CD14-positive monocyte (primary cell): ENCODE measurements at places on chromosomes 4 and X.

GRCh38 chr4:6893449-6894085, 16.1 kb upstream of the TBC1D14 start:
- DNase-seq: peak; percentile 80

- DNase-seq: no peak
Measured at GRCh38 chr4:91058345-91058744, 931.2 kb downstream of the CCSER1 start.

- DNase-seq: no peak
Measured at GRCh38 chr4:95898226-95898625, 58.3 kb downstream of the PDHA2 start.

DNA sequence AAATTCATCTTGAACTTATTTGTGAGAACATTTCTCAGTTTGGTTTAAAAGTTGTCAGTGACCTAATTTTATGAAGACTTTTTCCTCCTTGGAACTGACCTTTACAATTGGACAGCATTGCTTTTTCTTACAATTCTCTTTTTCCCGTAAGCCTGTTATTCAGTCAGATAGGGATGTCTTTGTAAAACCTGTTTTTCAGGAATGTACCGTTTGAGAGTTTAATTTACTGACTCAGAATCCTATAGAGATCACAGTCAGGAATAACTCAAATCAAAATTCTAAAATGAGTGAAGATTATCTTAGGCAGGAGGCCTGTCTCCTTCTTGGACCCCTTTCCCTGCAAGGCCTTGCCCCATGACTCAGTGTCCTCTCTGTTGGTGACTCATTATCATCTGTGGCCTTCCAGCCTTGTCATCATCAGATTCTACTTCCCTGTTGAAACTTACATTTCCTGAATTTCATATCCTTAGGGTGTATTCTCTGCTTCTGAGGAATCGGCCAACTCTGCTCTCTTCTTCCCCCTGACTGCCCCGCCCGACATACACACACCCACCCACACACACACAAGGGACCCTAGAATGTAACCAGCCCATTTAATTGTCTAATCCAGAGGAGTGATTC, 99.8 kb downstream of the ARHGAP10 start:
- peak; percentile 93 for DNase-seq

GRCh38 chr4:139208404-139208945, 31.5 kb upstream of the ELF2 start:
- peak; percentile 98 for DNase-seq

DNA sequence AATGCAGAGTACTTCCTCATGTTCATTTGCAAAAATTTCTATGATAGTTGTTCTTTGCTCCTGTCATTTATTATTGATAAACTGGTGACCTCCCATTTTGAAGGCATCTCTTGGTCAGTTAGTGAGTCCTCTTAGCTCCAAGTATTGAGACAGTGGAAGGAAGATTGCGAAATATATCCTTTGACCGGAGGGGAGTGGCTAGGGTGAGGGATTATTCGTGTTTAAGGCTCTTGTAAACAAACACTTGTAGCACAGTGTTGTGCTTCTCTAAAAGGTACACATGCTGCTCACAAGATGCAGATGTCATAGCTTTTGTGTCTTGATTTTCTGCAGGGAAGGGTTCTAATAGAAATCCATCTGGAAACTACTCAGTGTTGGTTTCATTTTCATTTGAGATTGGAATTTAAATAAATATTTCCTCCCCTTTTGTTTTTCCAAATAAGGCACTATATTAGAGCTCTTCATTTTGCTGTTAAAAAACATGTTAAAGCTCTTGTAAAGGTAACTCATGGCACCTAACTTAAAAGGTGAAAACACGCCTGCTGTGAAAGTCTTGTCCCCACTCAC, 21.8 kb downstream of the TXLNG start:
- DNase-seq: peak; percentile 36

DNA sequence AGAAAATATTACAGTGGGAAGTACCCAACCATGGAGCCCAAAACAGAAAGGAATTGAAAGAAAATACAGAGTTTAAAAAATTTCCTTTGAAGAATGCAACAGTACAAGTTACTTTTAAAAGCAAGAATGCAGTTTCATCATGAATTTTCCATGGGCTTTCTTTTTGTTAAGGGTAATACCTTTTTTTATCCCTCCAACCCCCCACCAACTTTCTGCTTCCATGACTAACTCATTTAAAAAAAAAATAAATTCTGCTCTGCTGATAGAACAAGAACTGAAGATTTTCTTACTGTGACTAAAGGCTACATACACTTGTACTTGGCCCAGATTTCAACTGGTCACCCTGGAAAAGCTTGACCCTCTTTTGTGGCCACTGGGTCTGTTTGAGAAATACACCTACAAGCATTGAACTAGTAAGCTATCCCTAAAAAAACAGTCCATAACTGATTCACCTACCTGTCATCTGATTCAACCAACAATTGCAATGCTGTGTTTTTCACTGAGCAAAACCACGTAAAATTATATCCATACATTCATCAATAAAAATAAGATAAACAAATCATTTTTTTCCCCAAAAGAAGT, 214.2 kb downstream of the NSUN7 start:
- DNase-seq: no peak

DNA sequence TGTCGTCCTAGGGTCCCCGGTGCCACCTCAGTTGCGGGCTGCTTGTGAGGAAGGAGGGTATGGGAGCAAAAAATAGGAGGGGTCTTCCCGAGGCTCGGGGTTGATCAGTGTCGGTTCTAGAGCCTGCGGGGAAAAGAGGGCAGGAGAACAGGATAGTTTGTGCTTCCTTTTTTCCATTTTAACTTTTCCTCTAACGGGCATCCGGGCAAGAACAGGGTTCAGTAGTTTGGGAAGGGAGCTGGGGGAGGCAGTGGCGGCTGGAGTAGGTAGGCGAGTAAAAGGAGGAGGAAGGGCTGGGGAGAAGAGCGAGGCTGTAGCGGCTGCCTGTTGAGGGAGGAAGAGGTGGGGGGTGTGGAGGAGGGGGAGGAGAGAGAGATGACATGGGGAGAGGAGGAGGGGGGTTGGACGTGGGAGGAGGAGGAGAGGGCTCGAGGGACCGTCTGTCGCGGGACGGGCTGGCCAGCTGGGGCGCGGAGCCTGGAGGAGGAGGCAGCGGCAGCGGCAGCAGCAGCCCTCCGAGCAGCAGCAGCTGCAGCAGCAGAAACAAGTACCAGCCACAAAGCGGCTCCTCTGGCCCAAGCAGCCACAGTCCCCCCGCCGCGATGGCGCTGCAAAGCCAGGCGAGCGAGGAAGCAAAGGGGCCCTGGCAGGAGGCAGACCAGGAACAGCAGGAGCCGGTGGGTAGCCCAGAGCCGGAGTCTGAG, at the start of gene SLC16A2:
TSS of gene SLC16A2 (plus strand) at position 458 of the 704 bp plus-strand sequence. CDS start at position 603, 145 bp downstream.
- DNase-seq: peak; percentile 1

- no peak for DNase-seq
Measured at GRCh38 chrX:150451953-150452352, 88.8 kb downstream of the MAMLD1 start.

DNA sequence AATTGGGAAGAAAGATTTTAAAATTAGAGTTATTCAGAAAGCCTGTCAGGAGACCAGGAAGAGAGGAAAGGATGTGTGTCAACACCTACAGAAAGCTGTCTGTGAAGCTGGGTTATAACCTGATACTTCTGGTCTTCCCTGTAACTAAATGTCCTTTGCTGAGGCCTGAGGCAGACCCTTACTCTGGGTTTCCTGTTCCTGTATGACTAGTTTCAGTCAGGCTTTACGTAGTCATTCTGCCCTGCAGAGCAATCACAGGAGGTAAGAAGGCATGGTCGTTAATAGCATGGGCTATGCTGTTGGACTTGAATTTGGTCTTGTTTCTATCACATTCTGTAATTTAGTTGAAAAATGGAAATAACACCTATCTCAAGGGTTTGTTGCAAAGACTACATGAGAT, 110.5 kb upstream of the IGFBP7 start:
- no peak for DNase-seq

DNA sequence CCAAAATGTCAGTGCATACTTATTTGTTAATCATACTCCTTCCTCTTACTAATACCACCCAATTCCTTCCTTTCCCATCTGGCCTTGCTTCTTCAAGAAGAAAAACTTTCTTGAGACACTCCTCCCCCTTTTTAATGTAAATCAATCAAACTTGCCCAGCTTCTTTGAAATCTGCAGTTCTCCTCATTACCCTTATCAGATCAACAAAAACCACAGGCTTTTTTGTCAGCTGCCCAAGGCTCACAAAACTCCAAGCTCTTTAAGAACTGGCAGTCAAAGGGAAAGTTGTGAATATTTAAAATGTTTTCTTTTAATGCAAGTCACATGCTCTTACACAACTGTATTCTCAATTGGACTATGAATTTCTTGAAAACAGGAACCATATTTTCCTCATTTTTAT, 11.3 kb upstream of the MYOZ2 start:
- peak; percentile 43 for DNase-seq

DNA sequence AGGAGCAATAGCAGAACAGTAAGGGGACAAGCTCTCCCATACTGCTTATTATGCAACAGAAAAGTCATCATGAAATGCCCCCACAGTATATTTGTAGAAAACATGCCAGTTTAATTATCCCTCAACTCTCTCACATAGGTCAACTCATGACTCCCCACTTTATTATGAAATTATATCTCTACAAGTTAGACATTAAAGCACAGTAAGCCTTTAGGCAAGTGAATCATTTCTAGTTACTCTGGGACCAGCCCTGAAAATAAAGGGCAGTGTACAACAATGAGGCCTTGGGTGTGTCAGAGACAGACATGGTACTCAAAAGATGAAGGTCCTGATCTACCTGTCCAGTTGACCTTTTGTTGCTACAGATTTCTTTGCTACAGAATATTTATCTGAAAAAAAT, 191.9 kb downstream of the FBXW7 start:
- no peak for DNase-seq

DNA sequence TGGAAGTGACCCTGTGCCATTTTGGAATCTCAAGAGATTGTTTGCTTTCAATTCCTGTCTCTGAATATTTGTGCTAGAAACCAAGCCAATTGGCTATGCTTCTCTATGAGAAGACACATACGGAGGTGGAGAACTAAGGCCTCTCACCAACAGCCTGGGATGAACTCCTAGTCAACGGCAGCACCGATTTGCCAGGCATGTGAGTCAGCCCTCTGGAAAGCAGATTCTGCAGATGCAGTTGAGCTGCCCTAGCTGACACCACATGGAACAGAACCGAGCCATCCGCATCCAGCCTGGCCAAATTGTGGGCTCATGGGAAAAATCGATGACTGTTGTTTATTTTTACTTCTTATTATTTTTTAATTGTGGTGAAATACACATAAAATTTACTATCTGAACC, 58.2 kb upstream of the WDFY3 start:
- no peak for DNase-seq

- DNase-seq: no peak
Measured at GRCh38 chr4:174531486-174531885, 9.2 kb upstream of the HPGD start.

DNA sequence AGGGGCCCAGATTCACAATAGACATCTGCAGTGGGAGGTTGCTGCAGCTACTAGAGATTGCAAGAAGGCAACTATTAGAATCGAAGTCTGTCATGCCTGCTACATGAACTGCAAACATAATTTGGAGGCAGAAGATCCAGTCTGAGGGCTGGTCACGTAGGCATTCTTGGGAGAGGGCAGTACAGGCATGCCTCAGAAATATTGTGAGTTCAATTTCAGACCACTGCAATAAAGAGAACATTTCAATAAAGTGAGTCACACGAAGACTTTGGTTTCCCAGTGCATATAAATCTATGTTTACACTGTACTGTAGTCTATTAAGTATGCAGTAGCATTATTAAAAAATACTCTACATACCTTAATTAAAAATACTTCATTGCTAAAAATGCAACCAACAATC, 585.8 kb upstream of the FAT1 start:
- no peak for DNase-seq

DNA sequence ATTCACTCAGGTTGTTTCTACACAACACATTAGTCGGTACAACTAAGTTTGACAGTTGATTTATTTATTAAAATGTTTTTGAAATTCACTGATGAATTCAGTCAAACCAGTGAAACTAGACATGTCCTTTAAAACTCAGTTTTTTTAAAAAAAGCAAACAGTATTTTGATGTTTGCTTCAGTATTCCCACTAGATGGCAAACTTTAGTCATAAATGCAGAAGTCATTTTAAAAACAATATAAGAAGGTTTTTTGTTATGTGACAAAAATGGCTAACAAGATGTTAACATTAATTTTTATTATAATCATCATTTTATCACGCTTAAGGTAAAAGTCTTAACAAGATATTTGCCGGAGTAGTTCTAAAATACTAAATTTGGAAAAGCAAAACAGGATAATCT, 1337.8 kb upstream of the DIAPH2 start:
- DNase-seq: no peak

DNA sequence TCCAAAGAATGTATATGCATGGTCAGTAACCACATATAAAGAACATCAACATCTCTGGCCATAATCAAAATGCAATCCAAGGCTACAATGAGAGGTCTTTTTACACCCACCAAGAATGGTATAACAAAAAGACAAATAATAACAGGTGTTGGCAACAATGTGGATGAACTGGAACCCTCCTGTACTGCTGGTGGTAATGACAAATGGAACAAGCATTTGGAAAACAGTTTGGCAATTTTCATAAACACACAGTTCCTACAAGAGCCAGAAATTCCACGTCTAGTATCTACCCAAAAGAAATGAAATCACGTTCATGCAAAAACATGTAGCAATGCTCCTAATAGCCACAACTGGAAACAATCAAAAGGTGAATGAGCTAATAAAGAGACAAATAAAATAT, 11.7 kb downstream of the UGT2B4 start:
- DNase-seq: no peak

GRCh38 chr4:152708361-152708760, 28.6 kb upstream of the TMEM154 start:
- DNase-seq: no peak

- DNase-seq: peak; percentile 62
Measured at GRCh38 chrX:37754516-37754915, 25.3 kb upstream of the CYBB start.

DNA sequence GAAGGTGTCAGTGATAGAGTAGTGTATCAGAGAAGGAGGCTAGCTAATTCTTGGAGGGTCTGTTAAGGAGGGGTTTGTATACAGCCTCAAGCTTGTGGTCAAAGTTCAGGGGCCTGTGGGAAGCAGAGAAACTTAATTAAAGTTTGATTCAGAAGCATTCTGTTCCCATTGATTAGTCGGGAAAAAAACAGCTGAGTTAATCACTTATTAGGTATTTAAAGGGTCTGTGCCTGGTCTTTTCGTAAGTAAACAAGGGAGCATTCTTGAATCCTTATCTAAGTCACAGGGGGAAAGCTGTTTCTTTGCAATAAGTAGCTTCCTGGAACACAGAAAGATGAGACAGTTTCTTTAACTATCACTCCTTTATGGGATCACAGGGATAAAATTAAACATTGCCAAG, 492.1 kb downstream of the PCDH10 start:
- DNase-seq: no peak

- DNase-seq: no peak
Measured at GRCh38 chr4:10093801-10094552, 22.6 kb downstream of the WDR1 start.

DNA sequence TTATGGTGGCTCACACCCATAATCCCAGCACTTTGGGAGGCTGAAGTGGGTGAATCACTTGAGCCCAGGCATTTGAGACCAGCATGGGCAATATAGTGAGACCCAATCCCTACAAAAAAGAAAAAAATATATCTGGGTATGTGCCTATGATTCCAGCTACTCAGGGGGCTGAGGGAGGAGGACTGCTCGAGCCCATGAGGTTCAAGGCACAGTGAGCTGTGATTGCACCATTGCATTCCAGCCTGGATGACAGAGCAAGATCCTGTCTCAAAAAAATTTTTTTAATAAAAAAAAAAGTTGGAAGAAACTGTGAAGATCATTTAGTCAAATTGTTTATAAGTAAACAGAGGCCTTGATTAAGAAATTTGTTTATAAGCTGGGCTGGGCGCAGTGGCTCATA, 39.7 kb downstream of the KLHL8 start:
- DNase-seq: no peak

GRCh38 chr4:40185830-40186664, 10.8 kb upstream of the RHOH start:
- DNase-seq: no peak
